ENCODE measurements at places on chromosomes 13 and 19.

- no peak for DNase-seq
Measured at GRCh38 chr13:95679722-95680121, 2.8 kb downstream of the DNAJC3 start.

GRCh38 chr19:46269101-46269500 lies 27.7 kb upstream of the HIF3A start:
- no peak for DNase-seq

DNA sequence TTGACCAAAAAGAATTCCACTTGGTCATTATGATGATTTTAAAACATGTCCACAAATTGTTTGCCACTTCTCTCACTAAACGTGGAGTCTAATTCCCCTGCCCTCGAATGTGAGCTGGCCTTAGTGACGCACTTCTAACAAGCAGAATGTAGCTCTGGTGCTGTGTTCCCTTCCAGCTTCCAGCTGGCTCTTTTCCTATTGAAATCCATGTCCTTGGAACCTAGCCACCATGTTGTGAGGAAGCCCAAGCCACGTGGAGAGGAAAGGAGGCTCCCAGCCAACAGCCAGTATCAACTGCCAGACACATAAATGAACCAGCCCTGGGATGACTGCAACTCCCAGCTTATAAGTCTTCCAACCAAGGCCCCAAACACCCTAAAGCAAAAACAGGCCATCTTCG lies 23.6 kb upstream of the CEBPA start:
- no peak for DNase-seq

- DNase-seq: no peak
Measured at GRCh38 chr13:114024603-114025404, 50.9 kb upstream of the C13orf46 start.

- DNase-seq: no peak
Measured at GRCh38 chr13:90918536-90918935, 429.0 kb upstream of the MIR17HG start.

Data from activated CD4-positive, alpha-beta T cell treated with anti-CD3 and anti-CD28 coated beads, Interleukin-2, Interleukin-6, amounts not matched to agents 100 ng/mL and 50 ng/mL, durations not matched to agents 16 hours and 8 hours (primary cell).